ENCODE measurements at places on chromosomes 6 and 20.

DNA sequence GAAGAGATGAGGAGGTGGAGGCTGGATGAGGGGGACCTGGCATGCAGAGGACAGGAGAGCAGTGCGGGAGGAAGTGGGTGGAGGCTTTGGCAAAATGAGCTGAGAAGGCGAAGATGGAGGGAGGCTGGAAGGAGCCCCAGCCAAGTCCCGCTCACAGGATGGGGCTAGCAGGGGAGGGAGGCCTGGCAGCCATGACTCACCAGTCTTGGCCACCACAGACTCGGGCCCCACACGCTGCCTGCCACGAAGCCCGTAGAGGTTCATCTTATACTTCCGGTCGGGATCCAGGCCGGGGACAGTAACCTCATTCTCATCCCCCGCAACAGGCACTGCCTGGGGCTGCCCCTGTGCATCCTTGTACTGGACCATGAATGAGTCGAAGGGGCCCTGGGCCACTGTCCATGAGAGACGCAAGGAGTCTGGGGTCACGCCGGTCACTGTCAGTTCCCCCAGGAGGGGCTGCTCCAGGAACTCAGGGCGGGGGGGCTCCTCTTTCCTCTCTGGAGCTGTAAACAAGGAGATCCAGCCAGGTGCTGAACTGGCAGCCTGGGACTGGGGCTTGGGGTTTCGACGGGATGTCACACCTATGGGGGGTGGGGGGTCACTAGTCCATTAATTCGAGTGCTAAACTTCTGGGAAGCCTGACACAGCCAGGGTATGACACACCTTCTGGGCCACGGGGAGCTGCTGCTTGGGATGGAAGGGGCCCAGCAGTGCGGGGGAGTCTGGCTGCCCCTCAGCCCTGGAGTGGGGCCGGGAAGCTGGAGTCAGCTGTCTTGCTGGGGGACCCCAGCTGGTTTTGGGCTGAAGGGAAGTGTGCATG, 27.8 kb downstream of the TNXB start:
- DNase-seq = no peak

DNA sequence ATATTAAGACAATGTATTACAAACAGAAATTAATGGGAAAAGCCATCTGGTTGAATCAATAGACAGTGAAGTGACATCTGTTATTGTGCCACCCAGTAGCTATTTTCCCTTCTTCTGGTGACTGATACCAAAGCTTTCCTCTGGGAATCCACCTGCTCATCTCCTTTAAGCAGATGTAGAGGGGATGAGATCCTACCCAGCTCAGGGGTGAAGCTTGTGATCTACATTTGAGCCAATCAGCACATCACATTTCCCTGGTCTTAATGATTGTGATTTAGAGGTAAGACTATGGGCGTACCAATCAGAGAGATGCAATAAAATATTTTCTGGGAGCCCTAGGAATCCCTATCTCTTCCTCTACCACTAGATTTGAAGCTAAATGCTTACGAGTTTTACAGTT, 782.9 kb downstream of the PTPRT start:
- DNase-seq = no peak

DNA sequence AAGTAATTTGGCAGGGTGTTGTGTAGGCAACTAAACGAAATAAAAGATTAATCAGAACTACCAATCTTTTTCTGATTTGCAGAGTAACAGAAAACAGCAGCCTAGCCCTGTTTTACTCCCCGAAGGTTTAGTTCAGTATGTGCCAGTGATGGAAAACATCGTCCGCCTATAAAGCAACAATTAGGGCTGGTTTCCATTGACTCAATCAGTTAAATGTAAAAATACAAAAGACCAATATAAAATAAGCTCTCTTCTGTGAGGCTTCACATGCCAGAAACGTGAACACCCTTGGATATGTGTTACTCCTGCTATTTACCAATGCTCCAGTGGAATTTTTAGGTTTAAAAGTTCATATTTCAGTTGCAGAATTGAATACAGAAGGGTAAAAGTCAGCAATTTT, 210.5 kb upstream of the RSPO3 start:
- DNase-seq = no peak

DNA sequence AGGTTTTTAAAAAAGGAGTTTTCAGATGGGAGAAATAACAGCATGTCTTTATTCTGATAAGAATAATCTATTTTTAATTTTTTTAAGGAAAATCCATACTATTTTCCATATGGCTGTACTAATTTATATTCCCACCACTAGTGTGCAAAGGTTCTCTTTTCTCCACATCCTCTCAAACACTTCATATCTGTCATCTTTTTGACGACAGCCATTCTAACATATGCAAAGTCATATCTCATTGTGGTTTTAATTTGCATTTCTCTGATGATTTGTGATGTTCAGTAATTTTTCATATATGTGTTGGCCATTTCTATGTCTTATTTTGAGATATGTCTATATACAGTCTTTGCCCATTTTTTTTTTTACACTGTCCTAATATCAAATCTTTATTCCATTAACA, 280.6 kb upstream of the RUNX2 start:
- no peak for DNase-seq

GRCh38 chr6:123118811-123119210, 122.8 kb downstream of the CLVS2 start:
- peak; percentile 84 for DNase-seq

Data from NCI-H2029 treated with DMSO at 0.1 percent for 48 hours (cell line).